Activated naive CD8-positive, alpha-beta T cell treated with anti-CD3 and anti-CD28 coated beads, Interleukin-2, amount 10 ng/mL, durations not matched to agents 7 days and 5 days (primary cell): ENCODE measurements at places on chromosomes 12 and 14. TPM values are rescaled to one million over a fixed set of nuclear protein-coding genes. Genes with fewer than 3 reads are reported as not detected.

DNA sequence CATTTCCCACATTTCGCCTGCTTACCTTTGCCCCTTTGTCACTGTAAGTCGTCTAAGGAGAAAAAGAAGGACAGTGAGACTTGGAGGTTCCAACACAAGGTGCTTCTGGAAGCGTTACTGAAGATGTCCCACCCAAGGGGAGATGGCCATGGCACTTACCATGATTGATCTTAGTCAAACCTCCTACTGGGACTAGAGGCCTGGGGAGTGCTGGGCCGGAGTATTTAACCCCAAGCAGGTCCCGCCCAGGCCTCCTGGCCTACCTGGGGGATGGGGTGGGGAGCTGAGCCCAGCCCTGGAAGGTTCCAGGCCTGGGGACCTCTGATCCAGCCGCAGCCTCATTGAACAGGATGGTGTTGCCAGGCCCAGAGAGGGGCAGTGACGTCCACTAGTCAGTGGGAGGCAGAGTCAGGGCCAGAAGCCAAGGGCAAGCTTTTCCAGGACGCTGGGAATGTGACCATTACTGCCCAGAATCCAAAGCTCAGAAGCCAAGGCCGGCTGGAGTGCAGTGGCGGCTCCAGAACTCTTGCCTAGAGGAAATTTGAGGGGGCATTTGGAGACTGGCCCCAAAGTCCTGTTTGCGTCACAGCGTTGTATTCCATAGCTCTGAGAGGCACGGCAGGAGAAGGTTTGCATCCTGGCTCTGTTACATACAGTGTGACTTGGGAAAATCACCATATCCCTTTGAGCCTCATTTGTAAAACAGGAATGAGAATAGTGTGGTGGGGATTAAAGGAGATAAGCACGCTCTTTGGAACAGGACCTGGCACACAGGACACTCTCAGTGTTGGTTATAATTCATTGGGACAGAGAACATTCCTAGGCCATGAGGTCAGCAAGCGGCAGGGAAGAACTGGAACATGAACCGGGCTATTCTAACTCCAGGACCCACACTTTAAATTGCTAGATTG lies at the start of gene HPD:
TSS of gene HPD (minus strand) at position 198 of the 911 bp plus-strand sequence. CDS start at position 162, 36 bp downstream.
- H3K36me3 ChIP-seq = no peaks in the 10 kb centered on the region
- H3K4me1 ChIP-seq = peaks cover 4% of the 10 kb centered on the region
- H3K27me3 ChIP-seq = no peaks in the 10 kb centered on the region
- H3K27ac ChIP-seq = no peak within 1 kb of the TSS
- no peak for DNase-seq

GRCh38 chr14:72416892-72417291 lies 477.0 kb downstream of the DPF3 start:
- H3K27me3 ChIP-seq = peaks cover 37% of the 10 kb centered on the region
- no peak overlapping the region for H3K27ac ChIP-seq
- H3K4me1 ChIP-seq = peaks cover 13% of the 10 kb centered on the region
- no peak overlapping the region for H3K4me3 ChIP-seq
- H3K36me3 ChIP-seq = no peaks in the 10 kb centered on the region

DNA sequence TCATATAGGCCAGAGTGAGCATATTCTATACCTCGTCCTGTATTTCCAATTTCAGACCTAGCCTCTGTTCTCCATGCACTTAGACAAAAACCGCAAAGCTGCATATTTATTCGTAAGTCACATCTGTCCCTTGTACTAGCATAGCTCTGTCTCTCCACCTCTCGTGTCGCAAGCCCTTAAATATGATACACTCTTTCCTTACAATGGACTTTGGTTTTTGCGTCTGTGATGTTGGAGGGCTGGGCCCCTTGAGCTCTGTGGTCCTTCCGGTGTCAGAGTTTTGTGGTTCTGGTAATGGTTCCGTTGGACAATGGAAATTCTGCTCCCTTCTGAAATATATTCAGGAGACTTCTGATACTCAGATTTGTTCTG lies 11.3 kb downstream of the PRKCH start:
- no peaks in the 10 kb centered on the region for H3K27me3 ChIP-seq
- peaks cover 41% of the 10 kb centered on the region for H3K36me3 ChIP-seq
- peak overlapping the region; percentile 93 for H3K27ac ChIP-seq
- DNase-seq = no peak
- peak overlapping the region; percentile 78 for H3K4me3 ChIP-seq

GRCh38 chr14:92973261-92973797 lies 50.4 kb downstream of the CHGA start:
- H3K27me3 ChIP-seq = no peaks in the 10 kb centered on the region
- peaks cover 59% of the 10 kb centered on the region for H3K36me3 ChIP-seq
- no peak overlapping the region for H3K27ac ChIP-seq
- H3K4me1 ChIP-seq = no peaks in the 10 kb centered on the region
- H3K4me3 ChIP-seq = no peak overlapping the region
- peak; percentile 62 for DNase-seq

DNA sequence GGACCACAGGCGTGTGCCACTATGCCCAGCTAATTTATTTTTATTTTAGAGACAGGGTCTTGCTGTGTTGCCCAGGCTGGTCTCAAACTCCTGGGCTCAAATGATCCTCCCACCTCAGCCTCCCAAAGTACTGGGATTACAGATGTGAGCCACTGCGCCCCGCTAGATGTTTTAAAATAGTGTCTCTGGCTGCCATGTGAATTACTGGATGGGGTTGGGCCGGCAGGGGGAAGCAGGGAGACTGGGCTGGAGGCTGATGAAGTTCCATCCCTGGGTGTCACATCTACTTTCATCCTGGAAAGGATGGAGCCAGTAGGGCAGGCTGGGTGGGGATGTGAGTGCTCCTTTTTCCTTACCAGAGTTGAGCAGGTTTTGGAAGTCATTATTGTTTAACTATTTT lies 46.1 kb downstream of the DNAH10 start:
- DNase-seq = no peak
- H3K27me3 ChIP-seq = peaks cover 18% of the 10 kb centered on the region
- no peaks in the 10 kb centered on the region for H3K4me1 ChIP-seq
- H3K4me3 ChIP-seq = no peak overlapping the region

The IFNG-AS1 gene
- total RNA-seq = 5.2 TPM

The DHRS2 gene
- not detected for total RNA-seq

The LRTM2 gene
- total RNA-seq = not detected

The KRT71 gene
- not detected for total RNA-seq
